Omental fat pad (tissue), 4 donors: ENCODE measurements at places on chromosomes 7 and 10. TPM values are rescaled to one million over a fixed set of nuclear protein-coding genes. Genes with fewer than 3 reads are reported as not detected.

AKAP9 gene
- 60.1 TPM for total RNA-seq

GBX1 gene
- not detected for total RNA-seq

BTBD16 gene
- total RNA-seq: not detected

PON3 gene
- 1.3 TPM for total RNA-seq

VSTM4 gene
- 19.1 TPM for total RNA-seq

LIPF gene
- total RNA-seq: not detected

ADAM8 gene
- 53.9 TPM for total RNA-seq

COL13A1 gene
- 0.60 TPM for total RNA-seq

ERVW-1 gene
- total RNA-seq: not detected

MYL10 gene
- not detected for total RNA-seq

MPP7 gene
- total RNA-seq: 4.8 TPM

GRCh38 chr10:92278996-92279696, 11.7 kb downstream of the CPEB3 start:
- no peak for DNase-seq

- no peak for DNase-seq
Measured at GRCh38 chr10:10855151-10855581, 162.5 kb upstream of the CELF2 start.

DNA sequence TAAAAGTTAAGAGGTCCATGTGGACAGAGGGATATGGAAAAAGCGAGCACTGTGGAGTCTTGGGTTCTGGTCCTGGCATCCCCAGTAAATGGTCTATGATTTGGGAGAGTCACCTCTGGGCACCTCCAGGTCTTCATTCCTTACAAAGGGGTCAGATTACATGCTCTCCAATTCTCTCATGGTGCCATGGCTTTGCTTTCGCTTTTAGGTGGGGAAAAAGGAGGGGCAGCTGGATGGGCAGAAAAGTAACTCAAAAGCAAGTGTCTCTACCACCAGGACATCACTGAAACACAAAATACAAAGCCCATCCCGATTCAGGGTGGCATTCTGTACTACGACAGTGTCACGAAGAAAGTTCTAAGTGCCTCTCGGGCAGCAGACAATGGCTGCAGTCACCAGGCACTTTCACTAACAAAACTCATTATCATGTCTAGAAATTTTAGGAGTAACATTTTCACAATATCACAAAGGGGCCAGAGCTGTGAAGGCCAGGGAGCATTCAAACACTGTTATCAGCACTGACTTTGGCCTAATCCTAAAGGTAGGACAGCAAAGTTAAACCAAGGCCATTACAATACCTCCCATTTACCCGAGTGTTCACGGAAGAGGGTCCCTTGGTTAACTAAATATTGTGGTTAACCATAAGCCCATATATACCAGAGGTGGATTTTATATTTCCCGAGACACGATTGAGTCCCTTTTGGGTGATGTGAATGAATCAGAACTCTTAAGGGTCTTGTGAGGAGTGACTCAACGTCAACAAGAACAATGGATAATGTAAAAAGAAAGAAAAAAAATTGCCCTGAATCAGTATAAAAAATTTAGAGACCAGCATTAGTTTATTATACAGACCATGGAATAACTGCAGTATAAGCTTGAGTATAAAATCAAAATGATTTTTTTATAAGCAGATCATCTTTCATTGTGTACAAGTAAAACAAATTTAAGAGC, 2.5 kb downstream of the PSAP start:
- DNase-seq: no peak

DNA sequence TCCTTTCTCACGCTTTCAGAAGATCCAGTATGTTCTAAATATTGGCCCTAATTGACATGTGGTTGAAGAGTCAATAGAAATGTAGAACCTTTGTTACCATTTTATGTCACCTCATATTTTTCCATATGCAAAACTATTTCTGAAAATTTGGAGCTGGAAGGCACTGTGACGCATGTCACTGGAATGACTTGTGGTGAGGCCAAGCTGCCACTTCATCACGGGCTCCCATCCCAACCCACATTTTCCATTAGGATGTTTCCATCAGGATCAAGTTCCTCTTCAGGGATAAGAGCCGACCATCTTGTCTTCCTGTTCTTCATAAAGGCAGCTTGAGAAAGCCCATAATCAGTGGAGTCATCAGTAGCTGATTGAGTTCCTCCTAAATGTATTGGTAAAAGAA, 1241.7 kb downstream of the GATA3 start:
- DNase-seq: no peak

DNA sequence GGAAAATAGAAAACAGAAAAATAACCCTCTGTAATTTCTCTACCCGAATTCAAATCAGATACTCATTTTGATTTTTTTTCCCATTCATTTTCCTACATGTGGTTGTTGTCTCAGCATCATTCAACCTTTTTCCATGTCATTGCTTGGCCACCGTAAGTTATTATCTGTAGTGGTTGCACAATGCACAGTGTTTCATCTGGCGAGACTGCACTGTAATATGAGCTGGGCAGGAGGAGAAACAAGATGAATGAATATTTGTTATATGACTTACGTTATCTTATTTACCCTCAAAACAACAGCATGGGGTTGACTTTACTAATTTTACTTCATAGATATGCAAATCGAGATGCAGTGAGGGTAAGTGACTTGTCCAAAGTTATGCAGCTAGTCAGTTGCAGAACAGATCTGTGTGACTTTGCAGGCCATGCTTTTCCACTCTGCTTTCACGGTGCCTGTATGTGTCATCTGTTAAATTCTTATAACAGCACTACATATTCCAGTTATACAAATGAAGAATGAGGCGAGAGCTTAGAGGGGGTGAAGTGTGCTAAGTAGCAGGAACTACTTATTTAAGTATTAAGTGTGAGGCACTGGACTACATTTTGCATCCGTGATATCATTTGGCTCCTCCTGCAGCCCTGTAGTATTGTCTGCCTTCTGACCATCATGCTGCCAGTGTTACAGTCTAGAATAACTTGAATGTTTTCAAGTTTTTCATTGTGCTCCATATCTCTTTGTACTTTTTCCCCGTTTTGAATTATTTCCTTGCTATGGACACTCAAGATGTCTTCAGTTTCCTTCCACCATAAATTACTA, 56.7 kb downstream of the ZMYND11 start:
- no peak for DNase-seq

DNA sequence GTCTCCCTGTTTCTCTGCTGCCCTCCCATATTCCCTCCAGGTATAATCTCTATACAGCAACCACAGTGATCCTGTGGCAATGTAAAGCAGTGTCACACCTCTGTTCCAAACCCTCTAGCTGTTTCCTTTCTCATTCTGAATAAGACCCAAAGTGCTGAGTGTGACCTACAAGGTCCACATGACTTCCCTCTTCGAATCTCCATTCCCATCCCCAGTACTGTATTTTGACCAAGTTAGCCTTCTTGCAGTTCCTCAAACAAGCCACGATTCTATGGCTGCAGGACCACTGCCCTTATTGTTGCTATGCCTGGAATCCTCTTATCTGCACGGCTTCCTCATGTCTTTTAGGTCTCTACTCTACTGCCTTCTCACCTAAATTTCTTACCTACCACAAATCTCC, 291.9 kb downstream of the DOCK4 start:
- no peak for DNase-seq

- no peak for DNase-seq
Measured at GRCh38 chr7:38512704-38513103, 118.5 kb downstream of the AMPH start.

GRCh38 chr10:126387041-126387921, 996 bp downstream of the ADAM12 start:
- DNase-seq: peak; percentile 42

DNA sequence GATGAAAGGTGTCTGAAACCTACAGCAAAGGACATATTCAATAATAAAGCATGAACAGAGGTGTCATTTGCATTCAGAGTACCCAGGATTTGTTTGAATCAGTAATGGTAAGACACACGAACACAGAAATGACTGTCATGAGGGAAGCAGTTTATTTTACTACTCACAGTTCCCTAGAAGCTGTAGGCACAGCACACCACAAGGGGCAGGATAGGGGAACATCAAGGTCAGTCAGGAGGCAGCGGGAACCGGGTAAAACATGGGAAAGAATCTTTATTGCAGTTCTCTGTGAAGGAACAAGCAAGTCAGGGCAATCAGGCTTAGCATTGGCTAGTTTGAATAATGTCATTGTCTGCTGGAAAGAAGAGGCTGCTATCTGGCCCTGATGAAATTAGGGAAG, 70.2 kb upstream of the PDSS1 start:
- no peak for DNase-seq

DNA sequence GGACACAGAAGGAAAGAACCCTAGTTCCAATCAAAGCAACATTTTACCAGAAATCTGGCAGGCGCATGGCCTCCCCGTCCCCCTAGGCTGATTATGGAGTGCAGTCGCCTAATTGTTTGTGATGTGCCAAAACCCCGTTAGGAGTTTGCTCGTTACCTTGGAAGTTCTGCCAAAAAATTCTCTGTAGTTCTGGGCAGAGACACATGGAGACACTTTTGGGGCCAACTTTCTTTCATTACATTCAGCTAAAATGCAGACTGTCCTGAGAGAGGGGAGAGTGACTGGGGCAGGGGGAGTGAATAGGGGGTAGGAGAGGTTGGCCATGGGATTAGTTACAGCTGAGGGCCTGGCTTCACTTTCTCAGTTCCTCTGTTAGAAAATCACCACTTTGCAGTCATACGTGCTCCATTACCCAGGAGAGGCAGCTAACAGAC, 158.0 kb upstream of the NPVF start:
- DNase-seq: no peak

- no peak for DNase-seq
Measured at GRCh38 chr10:79453392-79453791, 8.0 kb upstream of the ZCCHC24 start.

DNA sequence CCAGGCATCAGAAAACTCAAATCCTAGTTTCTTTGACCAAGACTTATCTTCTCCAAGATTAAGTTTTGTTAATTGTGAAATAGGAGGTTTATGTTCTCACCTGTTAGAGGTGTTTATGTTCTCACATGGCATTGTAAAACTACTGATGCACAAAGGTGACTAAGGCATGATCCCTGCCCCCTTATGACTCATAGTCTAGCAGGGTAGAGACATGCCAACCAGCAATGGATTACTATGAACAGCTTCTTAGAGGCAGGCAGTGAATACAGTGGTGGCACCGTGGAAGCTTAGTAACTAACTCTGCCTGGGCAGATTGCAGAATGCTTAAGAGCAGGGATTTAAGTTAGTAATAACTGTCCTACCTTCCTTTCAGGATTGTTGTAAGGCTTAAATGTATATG, 400.9 kb downstream of the SORCS3 start:
- no peak for DNase-seq

DNA sequence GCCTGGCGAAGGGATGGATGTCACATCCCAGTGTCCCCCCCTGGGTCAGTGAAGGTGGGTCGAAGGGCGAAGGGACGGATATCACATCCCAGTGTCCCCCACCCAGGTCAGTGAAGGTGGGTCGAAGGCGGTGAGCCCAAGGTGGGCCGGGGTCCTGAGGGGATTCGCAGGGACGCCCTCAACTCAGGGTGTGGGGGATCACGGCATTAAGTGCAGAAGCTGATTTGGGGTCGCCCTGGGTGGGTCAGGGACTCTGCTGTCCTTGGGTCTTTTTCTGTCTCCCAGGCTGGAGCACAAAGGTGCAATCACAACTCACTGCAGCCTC, 21.9 kb downstream of the ADAP1 start:
- DNase-seq: no peak

DNA sequence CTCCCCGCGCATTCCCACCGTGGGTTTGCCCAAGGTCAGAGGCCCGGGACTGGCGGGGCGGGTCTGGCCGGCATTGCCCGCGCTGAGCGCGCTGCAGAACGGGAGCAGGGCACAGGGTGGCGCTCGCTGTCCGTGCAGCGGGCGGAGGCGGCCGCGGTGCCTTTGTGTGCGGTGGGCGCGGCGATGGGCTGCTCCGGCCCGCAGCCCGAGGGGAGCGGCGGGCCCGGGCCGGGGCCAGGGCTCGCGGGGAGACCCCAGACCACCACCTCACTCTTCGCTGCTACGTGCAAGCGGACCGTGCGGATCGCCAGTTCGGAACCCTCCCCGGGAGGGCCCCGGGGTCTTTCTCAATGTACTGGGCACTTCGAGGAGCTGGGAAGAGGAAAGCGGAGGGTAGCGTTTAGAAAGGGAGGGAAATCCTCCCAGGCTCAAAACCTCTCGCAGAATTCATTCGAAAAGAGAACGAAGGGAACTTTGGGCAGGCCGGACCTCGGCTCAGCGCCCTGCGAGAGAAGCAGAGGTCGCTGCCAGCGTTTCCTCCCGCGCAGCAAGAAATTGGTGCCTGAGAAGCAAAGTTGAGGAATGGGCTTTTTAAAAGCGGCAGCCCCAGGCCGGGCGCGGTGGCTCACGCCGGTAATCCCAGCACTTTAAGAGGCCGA, 8.5 kb downstream of the SP8 start:
- DNase-seq: no peak

GRCh38 chr10:52212802-52213201, 101.3 kb upstream of the DKK1 start:
- no peak for DNase-seq

DNA sequence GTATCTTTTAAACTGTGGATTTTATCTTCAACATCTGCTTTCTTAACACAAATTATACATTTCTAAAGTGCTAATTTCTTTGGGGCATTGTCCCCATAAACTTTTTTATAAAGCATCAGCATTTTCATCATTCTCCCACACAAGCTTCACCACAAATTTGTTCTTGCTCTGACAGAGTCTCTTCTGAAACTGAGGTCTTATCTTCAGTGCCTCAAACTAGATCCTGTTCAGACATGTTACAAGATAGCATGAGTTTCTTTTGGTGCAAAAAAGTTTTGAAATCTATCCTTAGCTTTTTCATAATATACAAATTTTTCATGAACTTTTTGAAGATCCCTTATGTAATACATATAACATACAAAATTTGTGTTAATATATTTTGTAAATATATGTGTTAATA, 346.6 kb downstream of the IPMK start:
- no peak for DNase-seq
